ENCODE measurements at places on chromosomes 7 and 10. TPM values are rescaled to one million over a fixed set of nuclear protein-coding genes. Genes with fewer than 3 reads are reported as not detected.

- no peak for DNase-seq
These were observed 161.4 kb downstream of the ARID5B start for GRCh38 chr10:62062752-62063512.

DNA sequence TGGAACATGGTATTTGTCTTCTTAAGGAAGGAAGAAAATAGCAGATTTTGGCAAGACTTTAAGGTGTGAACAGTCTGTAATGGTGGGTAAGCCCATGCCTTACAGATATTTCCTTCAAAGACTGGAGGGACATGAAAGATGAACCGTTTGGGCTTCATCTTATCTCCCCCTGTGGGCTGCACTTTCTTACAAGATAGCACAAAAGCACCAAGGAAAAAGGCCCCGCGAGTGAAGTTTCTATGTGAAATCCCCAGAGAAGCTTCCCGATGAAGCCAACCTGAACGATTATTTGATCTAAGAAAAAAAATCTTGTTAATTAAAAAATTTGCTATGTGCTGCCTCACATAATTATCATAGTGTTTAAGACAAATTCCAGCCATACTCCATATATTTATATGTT, 91.5 kb downstream of the NRP1 start:
- DNase-seq: no peak

Gene FEZF1
- polyA plus RNA-seq: 0.12 TPM

GRCh38 chr10:110305767-110306451, 1.2 kb upstream of the SMNDC1 start:
- DNase-seq: peak; percentile 55

Gene GIMAP6
- 15.3 TPM for polyA plus RNA-seq

DNA sequence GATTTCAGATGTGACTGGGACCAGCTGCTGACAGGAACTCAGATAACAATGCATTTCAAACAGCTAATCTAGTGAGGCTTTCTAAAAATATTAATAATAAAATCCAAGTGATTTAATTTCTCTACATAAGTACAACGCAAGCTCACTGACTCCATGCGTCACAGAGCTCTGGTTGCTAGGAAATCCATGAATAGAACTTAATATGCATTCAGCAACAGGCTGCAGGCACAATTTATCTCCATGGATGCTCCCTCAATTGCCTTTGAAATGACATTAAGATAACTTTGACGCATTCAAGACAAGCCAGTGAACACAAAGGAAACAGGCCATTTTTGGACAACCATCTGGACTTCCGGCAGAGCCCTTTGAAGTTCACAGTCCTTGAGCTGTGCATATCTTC, 118.7 kb upstream of the COL1A2 start:
- no peak for DNase-seq

- no peak for DNase-seq
These were observed 341.5 kb downstream of the GALNT17 start for GRCh38 chr7:71473366-71473967.

Gene PSD
- polyA plus RNA-seq: 4.9 TPM

GRCh38 chr7:114478384-114478783, 63.8 kb downstream of the FOXP2 start:
- no peak for DNase-seq

DNA sequence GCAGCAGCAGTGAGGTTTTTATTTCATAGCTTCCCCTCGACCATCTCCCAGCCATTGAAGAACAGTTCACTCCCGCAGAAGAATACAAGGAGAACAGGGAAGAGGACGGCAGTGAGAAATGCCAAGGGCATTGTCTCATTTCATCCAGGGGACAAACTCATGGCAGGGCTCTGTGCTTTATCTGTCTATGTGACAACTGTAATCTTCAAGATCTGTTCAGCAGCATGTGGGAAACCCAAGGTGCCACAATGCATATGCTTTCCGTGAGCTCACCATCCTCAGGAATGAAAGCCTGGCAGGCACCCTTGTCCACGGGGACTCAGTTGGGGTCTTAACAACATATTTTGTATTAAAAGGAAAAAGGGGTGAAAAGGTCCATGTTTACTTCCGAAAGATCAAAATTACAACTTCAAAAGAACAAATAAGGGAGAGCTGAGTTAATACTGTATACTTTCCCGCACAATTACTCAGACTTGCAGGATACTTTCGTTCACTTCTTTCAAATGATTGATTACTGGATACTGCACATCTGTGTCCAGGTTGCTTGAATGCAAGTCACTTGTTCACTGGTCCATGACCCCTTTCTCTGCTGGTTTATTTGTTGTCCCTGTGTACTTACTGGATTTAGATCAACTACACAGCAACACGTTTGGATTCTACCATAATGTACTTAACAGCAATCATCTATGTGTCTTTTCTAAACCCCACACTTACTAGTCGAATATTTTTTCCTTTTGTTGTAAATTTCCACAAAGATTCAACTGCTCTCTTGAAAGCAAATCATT, 90.1 kb upstream of the ATP6V0A4 start:
- no peak for DNase-seq

Gene GRM8
- polyA plus RNA-seq: 1.1 TPM

Gene HOXA7
- polyA plus RNA-seq: 13.5 TPM

Gene LMOD2
- 138 TPM for polyA plus RNA-seq

GRCh38 chr10:7075110-7075509, 335.7 kb downstream of the SFMBT2 start:
- peak; percentile 29 for DNase-seq

- DNase-seq: no peak
These were observed 369.1 kb downstream of the PLXNA4 start for GRCh38 chr7:132207211-132207610.

Gene LEP
- polyA plus RNA-seq: 0.05 TPM

Gene TBX20
- not detected for polyA plus RNA-seq

GRCh38 chr10:22314852-22315251, 1.3 kb upstream of the COMMD3 start:
- no peak for DNase-seq

GRCh38 chr7:96663871-96664445, 45.7 kb downstream of the SEM1 start:
- DNase-seq: no peak

Gene WDR11
- 34.0 TPM for polyA plus RNA-seq

DNA sequence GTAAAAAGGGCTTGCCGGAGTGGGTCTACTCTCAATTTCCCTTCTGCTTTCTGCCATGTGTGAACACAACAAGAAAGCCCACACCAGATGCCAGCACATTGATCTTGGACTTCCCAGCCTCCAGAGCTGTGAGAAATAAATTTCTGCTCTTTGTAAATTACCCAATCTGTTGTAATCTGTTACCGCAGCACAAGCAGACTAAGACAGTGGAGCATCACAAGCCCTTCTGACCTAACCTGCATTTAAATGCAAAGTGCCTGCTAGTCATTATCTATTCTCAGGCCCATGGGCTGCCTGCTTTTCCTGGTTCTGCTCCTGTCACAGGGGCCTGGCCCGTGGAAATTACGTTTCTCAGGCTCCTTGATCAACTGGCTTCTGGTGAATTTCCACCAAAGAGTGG, 199.3 kb upstream of the AUTS2 start:
- no peak for DNase-seq

- no peak for DNase-seq
These were observed 103.2 kb upstream of the CTBP2 start for GRCh38 chr10:125263551-125263950.

Gene CALHM3
- polyA plus RNA-seq: not detected

GRCh38 chr7:70734411-70734810, 397.5 kb upstream of the GALNT17 start:
- DNase-seq: no peak

Gene ADAM22
- 11.9 TPM for polyA plus RNA-seq

All from hindlimb muscle (tissue), 1 donor.